ENCODE measurements at places on chromosomes 16 and 17. TPM values are rescaled to one million over a fixed set of nuclear protein-coding genes. Genes with fewer than 3 reads are reported as not detected.

DNA sequence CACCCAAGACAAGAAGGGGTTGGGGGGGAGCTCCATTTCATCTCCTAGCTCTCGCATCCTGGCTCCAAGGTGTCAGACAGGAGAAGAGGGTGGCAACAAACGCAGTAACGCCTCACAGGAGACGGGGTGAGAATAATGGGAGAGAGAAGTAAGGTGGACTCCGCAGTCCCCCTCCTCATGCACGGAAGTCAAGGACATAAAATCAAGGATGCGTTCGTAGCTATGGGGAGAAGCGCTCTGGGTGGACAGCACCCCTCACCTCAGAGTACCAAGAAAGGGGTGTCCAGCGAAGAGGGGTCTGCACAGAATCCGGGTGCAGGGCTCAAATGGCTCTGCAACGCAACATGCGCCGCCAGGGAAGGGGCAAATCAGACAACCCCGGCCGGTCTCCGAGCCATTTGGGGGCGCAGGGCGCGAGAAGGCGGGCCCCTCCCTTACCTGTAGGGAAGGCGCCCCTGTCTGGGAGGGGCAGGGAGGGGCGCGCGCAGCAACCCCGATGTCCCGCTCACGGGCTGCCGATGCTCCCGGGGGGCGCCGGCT, 555 bp downstream of the HDAC5 start:
- DNase-seq, result no peak

DNA sequence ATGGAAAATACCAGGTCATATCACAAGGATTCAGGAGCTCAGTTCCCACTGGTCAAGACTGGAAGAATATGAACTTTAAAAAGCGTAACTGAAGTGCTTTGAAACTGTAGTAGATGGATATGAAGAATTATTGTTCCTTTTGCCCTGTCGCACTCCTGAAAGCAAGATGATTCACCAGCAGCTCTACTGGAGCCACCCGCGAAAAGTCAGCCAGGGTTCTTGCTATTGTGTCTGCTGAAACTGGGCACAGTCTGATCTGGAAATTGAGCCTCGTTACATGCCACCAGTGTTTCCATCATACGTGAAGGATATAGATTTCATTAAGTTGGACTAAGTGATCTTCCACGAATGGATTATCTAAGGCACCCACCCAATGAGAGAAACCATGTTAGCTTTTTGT, 16.6 kb downstream of the AP2B1 start:
- DNase-seq, result no peak

DNA sequence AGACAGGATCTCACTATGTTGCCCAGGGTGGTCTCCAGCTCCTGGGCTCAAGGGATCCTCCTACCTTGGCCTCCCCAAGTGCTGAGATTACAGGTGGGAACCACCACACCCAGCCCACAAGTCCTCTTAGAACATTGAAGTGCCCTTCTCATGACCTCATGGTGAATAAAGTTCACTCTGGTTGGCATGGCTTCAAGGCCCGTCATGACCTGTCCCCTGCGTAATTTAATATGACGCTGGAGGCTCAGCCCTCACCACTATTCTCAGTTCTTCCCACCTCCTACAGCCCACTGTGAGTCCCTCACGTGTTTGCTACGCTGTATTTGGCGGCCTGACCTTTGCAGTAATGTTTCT, 1.9 kb downstream of the ENDOV start:
- DNase-seq, result peak; percentile 17

Gene NUP88
- 37.2 TPM for total RNA-seq

Gene GUCY2D
- 0.10 TPM for total RNA-seq

Gene YBX2
- total RNA-seq, result 1.2 TPM
